ENCODE measurements at places on chromosomes 12 and 14.

DNA sequence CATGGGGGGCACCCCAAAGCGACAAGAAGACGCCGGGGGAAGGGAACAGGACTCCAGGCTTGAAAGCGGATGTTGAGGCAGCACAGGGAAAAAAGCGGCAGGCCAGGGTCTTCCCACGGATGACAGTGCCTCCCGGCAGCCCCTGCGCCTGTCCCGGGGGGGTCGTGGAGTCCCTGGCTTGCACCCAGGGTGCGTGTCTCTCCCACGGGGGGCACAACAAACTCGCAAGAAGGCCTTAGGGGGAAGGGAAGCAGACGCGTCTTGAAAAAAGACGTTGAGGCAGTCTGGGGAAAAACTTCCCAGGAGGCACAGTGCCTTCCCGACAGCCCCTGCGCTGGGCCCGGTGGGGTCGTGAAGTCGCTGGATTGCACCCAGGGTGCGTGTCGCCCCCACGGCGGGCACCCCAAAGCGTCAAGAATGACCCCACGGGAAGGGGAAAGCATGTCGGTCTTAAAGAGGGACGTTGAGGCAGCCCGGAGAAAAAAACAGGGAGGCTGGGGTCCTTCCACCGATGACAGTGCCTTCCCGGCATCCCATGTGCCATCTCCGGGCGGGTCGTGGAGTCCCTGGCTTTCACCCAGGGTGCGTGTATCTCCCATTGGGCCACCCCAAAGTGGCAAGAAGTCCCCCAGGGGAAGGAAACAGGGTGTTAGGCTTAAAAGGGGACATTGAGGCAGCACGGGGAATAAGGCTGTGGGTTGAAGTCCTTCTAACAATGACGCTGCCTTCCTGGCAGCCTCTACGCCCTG, 159.9 kb upstream of the ALG10B start:
- no peak for DNase-seq

DNA sequence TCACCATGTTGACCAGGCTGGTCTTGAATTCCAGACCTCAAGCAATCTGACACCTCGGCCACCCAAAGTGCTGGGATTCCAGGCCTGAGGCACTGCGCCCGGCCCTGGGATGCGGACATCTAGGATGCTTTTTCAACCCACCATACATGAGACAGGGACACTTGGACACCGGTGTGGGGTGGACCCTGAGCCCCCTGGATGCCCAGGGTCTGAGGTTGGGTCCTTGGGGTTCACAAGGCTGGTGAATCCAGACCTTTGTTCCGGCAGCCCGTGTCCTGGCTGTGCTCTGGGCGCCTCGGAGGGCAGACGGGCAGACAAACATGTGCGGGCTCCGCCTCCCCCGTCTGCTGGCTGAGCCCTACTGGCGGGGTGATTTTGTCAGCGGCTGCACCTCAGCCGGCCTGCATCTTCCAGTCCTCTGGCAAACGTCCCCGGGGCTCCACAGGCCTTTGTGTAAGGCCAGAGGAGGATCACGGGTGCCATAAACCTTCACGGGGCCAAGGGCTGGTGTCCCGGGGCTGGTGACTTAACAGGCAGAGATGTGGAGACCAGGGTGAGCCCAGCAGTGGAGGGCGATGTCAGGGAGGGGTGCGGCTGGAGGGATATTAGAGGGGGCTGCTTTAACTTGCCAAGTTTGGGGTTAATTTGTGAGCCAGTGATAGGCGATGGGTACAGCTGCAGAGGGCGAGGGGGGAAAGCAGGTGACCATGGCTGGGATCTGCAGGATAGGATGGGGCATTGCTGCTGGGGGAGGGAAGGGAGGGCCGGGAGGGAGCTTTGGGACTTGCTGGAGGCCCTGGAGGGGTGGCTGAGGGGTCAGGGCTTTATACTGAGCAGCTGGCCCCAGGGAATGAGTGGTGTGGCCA, 5.8 kb downstream of the ASPG start:
- DNase-seq = no peak

DNA sequence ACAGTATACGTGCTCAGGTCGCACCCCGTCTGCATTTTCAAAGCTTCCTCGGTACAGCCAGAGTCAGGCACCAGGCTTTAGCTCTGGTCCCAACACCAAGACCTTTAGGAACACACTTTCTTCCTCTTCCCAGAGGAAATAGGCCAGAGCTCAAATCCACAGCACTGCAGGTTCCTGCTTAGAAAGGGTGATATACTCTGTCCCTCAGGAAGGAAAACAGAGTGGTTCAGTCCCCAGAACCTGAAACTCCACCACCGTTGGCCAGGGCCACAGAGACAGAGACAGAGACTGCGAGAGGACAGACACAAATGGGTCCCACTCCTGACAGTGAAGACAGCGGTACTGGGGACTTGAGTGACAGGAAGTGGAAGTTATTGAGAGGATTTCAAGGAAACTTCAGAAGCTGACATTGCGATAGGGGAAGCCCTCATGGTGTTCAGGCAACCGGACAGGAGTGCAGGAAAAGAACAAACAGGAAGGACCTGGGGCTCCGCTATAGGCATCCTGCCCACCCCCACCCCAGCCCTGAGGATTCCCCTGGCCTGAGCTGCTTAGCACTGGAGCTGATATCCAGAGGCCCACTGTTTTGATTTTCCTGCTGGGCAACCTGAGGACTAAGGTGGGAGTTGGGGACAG, 5.5 kb upstream of the KRT8 start:
- DNase-seq = no peak

- DNase-seq = no peak
Measured at GRCh38 chr12:75542942-75543341, 31.5 kb upstream of the KRR1 start.
